Mucosa of descending colon (tissue), 3 donors: ENCODE measurements at places on chromosomes 2 and 18.

GRCh38 chr2:48250943-48251342 is 279.0 kb upstream of the STON1 start:
- DNase-seq: no peak

- DNase-seq: no peak
These were observed 182.2 kb downstream of the FIGN start for GRCh38 chr2:163553601-163554000.

DNA sequence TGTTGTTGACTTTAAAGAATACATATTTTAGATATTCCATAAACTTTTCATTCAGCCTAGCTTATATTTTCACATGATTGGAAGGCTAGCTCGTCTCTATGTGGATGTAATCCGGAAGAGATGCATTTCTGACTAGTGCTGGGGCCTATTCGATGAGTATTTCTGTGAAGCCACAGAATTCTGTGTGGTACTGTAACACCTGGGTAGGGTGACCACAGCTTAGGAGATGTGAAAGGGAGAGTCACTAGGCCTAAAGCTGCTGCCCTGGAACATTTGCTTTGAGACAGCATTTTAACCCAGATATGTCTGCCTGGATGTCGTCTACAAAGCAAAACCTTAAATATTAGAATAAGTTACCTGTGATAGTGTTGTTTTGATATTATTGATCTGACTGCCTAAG is 83.5 kb downstream of the ZNF236 start:
- no peak for DNase-seq

- peak; percentile 31 for DNase-seq
These were observed 50.6 kb upstream of the ZFP36L2 start for GRCh38 chr2:43276962-43277391.

DNA sequence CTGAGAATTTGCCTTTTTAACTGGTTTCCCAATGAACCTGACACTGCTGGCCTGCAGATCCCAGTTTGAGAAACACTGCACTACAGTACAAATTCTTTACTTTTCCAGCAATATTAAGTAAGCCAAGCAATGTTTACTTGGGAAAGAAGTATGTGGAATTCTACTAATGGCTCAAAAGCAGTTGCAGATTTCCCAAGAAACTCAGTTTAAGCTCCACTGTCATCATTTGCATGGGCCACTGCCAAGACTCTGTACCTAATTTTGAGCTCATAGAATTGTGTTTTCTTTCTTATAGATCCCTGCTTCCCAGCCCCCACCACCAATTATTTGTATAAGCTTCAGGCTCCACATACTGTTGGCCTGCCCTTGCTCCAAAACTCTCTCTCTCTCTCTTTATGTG is 676.1 kb downstream of the RNF144A start:
- no peak for DNase-seq

GRCh38 chr18:50866765-50867164 is 12.2 kb upstream of the ME2 start:
- no peak for DNase-seq

DNA sequence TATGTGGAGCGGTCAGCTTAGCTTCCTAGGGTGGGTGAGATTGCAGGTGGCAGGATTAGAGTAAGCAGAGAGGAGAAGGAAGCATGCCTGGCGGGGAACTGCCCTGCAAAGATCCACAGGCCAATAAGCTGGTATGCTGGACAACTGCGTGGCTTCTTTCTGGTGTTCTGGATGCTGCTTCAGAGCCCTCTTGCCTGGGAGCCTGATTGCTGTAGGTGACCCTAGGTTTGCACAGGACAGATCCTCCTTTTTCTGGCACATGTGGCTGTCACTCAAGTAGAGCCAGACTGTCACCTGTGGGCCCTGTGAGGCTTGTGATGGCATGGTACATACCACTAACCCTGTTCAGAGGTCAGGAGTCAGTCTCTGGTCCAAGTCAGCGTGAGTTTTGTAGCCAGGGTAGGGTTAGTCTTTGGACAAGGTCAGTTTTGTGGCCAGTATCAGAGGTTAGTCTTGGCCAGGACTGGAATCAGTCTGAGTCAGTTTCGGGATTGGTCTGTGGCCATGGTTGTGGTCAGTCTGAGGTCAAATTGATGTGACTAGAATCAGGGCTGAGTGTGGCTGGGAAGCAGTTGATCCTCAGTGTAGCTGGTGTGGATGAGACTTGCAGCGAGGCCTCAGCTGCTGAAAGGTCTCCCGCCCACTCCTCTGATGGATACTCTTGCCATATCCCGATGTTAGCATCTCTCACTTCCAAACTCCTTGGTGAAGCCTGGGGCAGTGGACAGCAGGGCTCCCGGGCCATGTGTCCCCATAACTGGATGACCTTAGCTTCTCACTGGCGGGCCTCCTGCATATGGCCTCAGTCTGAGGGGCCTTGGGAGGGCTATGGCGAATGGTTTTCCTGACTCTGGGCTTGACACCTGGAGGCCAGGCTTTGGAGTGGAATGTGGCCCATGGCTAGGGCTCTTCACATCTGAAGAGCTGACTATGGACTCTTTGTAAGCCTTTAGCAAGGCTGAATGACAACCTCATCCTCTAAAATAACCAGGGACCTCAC is 260.5 kb downstream of the DYSF start:
- no peak for DNase-seq

- DNase-seq: no peak
These were observed 24.4 kb downstream of the MBP start for GRCh38 chr18:77108001-77108692.

GRCh38 chr2:24768601-24769000 is 24.6 kb downstream of the PTRHD1 start:
- DNase-seq: no peak
